DMS79 treated with DMSO at 0.1 percent for 48 hours (cell line): ENCODE measurements at places on chromosomes 6 and 20.

DNA sequence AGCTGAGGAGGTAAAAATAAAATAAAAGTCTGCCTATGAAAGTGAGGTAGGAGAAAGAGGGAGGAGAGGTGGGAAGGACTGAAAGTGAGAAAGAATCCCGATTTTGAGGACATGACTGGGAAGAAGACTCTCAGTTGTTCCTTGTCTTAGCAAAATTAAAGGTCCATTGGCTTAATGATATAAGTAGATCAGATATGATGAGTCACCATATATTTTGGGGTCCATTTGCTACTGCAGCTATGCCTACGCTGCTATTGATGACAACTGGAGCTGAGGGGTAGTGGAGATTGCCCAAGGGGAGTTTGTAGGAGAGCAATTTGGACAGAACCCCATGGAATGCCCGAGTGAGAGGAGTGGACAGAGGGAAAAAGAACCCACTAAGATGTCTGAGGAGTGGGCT lies 15.1 kb upstream of the SLC22A3 start:
- no peak for DNase-seq

DNA sequence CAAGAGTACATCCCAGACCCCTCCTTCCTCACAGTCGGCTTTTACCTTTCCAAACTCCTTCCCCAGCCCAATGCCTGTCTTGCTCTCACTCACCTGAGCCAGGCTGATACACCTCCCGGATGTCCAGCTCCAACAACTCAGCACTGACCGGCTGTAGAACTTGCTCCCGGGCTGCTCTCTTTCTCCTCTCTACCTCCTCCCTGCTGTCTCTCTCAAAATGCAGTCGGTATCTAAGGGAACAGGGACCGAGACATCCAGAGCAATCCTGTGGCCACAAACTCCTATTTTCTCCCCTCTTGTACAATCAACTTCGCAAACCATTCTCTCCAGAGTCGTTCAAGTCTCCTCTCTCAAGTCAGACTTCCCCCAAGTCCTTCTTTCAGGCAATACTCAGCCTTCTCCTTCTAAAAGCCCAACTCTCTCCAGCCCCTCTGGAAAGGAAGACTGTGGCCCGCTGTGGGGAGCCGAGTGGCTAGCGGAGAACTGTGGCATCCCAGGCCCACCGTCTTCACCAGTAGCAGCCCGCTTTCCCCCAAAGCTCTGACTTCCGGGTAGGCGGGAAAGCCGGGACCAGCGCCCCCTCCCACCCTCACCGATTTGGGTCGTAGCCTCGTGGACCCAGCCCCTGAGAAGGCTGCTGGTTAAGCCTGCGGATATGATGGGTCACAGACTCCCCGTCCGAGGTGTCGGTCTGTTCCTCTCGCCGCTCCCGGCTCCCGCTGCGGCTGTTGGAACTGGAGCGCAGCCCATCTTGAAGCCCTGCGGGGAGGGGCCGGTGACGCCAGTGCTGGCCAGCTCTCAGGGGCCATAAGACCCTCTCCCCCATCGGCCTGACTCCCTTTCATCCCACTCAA lies 1.1 kb downstream of the GNL1 start:
- peak; percentile 20 for DNase-seq

GRCh38 chr6:90472716-90473115 lies 114.2 kb downstream of the MAP3K7 start:
- no peak for DNase-seq

DNA sequence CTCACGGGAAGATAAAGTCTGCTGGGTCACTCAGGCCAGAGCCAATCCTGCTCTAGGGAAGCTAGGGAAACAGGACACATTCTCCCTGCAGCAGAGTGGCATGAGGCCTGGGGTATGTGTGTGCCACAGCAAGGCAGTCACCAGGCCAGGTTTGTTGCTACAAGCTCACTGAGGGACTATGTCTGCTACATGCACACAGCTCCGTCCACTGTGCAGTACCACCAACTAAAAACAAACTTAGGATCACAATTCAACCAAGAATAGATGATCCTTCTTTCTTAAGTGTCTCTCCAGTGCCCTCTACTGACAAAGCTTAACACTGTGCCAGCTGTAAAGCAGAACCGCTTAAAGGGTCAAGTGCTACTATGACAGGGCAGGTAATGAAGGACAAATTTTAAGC lies 192.5 kb downstream of the PTPRK start:
- no peak for DNase-seq

- no peak for DNase-seq
These were observed 272.9 kb upstream of the FERMT1 start for GRCh38 chr20:6395695-6396094.
